Stimulated activated CD4-positive, alpha-beta T cell treated with anti-CD3 and anti-CD28 coated beads, Interleukin-15, amount 100 ng/mL, for 1 hour (primary cell): ENCODE measurements at places on chromosomes 6 and 20.
A peak's percentile ranks its signal among the peaks of the same experiment; 100 is the strongest.

DNA sequence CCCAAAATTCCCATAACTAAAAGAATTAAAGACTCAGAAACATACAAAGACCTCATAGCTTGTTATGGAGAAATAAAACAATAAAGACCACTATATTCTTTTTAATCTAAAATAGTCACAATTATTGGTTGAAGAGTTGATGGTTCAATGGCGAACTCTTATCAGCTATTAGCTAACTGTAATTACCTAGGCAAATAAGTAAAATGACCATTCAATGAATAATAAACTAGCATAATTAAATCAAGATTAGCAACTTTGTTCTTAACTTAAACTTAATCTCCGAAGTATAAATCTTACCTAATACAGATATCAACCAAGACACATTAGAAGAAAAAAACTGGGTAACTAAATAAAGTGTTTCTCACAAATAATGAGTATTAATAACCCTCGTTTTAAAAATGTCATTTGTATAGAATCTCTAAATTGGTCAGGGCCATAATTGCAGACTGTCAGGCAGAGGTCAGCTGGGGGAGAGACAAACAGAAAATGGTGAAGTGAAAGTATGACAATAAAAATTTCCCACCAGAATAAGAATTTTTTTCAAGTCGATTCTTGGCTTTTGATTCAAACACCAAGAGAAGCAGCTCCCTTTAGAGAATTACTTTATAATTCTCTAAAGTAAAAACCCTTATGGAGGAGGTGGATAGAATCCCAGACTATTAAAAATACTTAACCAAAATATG, 1.7 kb downstream of the FKBP5 start:
- no peak for DNase-seq

GRCh38 chr6:56787209-56787608, 144.5 kb upstream of the DST start:
- no peak for DNase-seq

GRCh38 chr20:3340443-3340842, 67.0 kb downstream of the DNAAF9 start:
- DNase-seq: no peak

DNA sequence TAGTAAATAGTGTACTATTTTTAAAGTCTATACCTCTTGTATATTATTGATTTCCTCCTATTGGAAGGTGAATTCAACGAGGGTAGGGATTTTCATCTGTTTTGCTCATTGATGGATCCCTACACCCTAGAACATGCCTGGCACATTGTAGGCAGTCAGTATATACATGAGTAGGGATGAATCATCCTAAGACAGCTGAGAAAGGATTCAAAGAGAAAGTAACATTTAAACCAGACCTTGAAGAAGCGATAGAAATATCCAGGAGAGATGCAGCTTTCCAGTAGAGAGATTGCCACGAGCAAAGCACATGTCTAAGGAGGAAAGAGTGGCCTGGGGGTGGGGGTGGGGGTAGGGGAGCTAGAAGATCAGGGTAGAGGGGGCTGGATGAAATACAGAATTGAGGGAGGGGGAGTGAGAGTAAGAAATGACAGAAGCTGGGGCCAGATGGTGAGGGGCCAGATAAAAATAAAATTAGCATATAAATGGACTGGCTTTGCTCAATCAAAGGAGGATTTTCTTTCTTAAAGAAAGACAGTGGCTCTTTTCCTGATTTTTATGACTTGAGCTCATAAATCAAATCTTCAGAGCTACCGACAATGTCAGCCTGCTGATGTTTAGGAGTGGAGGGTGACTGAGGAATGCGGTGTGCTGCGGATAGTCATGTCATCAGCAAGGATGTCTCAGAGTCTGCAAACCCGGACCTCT, 168.2 kb downstream of the SAMD5 start:
- no peak for DNase-seq

DNA sequence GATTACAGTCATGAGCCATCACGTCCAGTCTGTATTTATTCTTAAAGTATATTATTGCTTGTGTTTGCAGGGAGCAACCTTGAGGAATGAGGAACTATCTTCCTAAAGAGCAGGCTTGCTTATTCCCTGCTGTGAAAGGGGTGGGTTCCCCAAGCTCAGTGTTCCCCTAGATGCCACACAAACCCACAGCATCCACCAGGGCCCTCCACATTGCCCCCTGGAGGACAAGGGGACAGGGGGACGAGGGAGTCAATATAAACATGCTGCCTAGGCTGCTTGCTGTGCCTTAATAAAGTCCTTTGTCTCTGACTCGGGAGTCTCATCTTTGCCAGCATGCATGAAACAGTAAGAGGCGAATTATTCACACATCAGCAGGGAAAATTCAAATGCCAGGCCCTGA, 8.0 kb upstream of the IDH3B start:
- DNase-seq: no peak

DNA sequence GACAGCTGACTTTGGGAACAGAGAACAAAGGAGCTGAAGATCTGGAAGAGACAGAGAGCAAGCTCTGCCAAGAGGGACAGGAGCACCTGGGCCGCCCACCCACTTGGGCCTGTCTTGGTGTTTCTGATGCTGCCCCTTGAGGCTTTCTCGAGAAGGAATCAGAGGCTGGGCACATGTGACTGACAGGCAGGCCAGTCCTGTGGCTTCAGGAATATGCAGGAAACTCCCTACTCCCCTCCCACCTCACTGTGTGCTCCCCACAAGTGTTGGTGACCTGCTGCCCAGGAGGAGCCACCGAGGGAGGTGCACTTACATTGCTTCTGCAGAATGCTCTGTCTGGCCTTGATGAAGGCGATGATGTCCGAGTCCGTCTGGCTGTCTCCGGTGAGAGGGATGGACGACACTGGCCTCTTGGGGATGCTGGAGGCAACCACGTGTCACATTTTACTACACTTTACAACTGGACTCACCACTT, 20.9 kb upstream of the KCNK16 start:
- no peak for DNase-seq

GRCh38 chr6:42929821-42930360, 611 bp downstream of the CNPY3 start:
- peak; percentile 38 for DNase-seq

DNA sequence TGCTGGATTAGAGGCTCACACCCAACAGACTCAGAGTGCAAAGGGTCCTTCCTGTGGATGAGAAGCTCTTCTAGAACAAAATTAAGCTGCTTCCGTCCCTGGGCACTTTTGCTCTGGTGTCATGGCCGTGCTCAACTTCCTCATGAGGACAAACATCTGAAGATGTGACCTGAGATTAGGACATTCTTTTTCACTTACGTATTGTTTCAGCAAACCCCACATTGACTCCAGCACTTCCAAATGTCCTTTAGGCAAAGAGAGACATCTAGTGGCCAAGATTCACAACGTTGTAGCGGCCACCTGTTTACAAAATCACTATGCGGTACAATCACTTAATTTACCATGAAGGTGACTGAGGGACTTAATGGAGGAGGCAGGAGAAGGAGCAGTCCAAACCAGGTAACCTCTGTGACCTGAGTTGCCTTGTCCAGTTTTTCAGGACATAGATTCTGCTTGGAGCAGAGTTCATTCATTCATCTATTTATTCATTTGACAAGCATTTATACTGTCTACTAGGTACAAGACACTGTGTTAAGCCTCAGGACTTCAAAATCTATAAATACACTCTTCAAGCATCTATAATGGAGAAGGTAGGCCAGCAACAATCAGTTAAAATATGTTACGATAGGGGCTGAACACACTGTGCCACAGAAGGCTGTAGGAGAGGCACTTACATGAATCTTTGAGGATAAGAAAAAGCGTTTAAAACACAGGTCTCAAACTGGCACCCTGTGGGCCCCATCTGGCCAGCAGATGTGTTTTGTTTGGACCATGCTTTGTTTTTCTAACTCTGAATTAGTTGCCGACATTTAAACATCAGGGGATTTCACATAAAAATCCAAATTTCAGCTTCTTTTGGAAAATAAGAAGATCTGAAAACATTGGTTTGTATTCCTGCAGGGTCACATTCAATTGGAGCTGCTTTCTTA, 5.6 kb upstream of the ADGRF1 start:
- no peak for DNase-seq

GRCh38 chr6:108222504-108222903, 38.3 kb downstream of the SNX3 start:
- no peak for DNase-seq

DNA sequence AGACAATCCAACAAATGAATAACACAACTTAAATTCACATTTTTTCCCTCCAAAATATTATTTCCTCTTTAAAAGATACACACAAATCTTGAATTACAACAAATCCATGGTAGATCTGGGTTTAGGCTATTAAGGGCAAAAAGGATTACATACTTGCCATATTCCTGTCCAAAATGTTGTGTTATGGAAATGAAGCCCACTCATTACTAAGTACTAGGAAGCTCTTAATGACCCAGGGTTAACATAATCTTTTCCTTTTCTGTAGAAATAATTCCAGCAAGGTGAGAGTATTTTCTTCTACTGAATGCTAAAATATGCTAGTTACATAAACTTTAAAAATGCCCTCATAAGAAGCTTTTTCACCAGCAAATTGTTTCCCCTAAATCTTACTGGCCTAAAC, 1.6 kb downstream of the SHPRH start:
- DNase-seq: no peak

DNA sequence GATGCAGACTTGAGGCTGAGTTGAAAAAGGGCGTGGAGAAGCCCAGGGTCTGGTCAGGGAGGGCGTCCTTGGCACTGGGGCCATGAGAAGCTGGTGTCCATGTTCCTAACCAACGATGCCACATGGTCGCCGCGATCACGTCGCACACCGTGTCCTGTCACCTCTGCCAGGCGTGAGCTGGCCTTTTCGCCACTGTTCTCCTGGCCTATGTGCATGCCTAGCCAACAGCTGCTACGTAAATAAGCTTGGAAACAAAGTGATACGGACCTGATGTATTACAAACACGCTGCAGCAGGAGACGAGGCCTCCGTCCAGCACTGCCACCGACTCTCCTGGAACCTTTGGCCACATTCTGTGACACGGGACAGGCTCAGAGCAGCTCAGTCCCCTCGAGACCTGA, 22.0 kb upstream of the KIF25 start:
- DNase-seq: no peak

DNA sequence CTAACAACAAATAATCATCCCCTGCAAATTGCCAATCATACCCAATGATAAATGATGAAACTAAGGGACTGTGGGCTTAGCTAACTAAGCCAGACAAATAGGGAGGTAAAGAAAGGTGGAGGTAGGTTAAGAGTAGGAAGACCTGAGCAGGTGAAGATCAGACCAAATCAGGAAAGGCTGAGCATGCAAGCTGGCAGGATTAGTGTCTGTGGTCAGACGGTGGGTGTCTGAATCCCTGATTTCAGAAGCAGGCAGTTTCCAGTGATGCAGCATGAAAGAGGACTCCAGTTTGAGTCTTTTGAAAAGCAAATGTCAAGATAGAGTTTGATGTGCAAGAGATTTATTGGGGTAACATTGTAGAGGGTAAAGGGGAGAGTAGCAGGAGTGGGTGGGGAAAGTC, 181.4 kb upstream of the MYLIP start:
- no peak for DNase-seq

DNA sequence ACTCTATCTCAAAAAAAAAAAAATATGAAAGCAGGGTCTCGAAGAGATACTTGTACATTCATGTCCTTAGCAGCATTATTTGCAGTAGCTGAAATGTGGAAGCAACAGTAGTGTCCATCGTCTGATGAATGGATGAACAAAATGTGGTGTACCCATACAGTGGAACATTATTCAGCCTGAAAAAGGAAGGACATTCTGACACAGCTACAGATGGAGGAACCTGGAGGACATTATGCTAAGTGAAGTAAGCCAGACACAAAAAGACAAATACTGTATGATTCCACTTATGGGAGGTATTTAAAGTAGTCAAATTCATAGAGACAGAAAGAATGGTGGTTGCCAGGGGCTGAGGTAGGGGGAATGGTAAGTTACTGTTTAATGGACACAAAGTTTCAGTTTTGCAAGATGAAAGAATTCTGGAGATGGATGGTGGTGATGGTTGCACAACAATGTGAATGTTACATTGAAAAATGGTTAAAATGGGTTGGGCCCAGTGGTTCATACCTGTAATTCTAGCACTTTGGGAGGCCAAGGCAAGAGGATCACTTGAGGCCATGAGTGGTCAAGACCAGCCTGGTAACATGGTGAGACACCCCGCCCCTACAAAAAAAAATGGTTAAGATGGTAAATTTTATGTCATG, 11.8 kb upstream of the TULP1 start:
- no peak for DNase-seq

DNA sequence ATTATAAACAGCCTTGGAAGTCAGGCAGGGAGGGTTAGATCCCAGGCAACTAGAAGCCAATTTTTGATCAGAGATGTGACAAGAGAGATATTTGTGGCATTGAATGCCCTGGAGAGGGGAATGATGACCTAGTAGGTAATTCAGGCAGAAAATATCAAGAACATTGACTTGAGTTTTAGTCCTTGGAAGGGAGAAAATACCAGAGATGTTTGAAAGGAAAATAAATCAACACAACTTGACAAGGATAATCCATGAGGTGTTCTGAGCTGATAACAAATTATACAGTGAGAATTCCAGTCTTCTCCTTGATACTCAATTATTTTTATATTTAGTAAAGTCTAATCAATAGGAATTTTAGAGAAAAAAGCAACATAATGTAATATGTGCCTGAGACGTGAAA, 10.6 kb upstream of the MARCKS start:
- DNase-seq: no peak

DNA sequence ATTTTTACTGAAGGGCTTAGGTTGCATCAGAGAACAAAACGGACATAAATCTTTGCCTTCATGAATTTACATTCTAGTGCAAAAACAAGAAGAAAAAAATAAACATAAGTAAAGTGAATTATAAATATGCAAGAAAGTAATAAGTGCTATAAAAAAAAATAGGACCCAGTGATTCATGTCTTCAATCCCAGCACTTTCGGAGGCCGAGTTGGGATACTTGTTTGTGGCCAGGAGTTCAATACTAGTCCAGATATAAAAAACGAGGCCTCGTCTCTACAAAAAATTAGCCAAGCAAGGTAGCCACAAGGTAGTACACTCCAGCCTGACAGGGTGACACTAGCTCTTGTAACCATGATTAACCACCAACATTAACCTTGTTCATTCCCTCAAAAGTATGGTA, 193.5 kb downstream of the SIM1 start:
- no peak for DNase-seq

DNA sequence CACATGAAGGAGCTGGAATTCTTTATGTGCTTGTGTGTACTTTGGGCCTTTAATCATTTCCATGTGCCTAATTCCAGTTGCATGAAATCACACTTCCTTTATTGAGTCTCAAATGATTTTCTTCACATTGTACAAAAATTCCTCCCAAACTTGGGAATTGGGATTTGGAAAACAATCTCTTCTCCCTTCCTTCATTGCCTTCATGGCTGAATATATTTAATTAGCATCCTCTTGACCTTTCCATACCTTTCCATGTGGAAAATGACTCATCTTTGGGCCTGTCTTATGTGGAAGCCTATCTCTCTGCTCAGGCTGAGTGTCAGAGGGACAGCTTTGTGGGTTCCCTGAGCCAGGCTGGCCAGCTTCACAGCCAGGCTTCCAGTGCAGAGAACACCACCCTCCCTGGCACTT, 33.0 kb upstream of the CDH4 start:
- no peak for DNase-seq

DNA sequence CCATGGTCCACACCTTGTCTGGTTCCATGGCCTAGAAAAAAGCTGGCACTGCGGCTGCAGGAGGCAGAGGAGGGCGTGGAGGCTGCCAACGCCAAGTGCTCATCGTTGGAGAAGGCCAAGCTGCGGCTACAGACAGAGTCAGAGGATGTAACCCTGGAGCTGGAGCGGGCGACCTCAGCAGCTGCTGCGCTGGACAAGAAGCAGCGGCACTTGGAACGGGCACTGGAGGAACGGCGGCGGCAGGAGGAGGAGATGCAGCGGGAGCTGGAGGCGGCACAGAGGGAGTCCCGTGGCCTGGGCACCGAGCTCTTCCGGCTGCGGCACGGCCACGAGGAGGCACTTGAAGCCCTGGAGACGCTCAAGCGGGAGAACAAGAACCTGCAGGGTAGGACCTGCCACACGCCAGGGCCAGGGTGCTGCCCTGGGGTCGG, 43.4 kb downstream of the MYH7B start:
- DNase-seq: no peak
